ENCODE measurements at places on chromosomes 11 and 22.

DNA sequence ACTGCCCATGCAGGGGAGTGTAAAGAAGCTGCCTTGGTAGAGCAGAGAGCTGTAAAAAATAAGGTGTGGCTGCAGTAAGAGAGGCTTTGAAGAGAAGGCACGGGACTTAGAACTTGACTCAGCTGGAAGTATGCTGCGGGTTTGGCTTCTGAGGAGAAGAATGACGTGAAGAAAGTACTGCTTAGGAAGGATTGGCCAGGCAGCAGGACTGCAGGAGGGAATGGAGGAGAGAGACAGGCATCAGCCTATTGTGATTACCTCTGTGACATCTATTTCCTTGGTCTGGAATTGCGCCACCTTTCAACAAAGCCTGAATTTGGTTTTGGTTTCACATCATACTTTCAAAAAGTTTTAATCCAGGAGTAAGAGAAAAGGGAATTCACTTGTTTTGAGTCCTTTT is 22.5 kb downstream of the PRRG4 start:
- no peak for DNase-seq

DNA sequence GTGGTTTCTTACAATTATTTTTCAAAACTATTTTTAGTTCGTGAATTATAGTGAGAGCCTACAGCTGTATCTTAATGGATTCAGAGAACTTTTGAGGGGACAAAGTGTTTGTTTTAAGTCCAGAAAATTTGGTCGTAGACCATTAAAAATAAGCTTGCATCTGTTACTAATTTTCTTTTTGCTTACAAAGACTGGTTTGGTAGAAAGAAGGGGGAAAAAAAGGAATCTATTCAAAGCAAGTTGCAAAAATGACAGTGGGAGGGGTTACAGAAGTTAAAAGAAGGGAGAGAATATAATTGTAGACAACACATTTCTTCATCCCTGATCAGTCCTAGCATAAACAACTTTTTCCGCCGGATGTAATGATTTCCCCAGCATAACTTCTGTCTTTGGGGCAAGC is 72.1 kb downstream of the AMOTL1 start:
- no peak for DNase-seq

GRCh38 chr22:22098457-22099193 is 116.0 kb upstream of the TOP3B start:
- no peak for DNase-seq

GRCh38 chr11:125463590-125464269 is 32.3 kb downstream of the FEZ1 start:
- DNase-seq, result no peak

- DNase-seq, result no peak
These were observed 55.4 kb upstream of the CYP2D6 start for GRCh38 chr22:42185915-42186439.

- no peak for DNase-seq
These were observed 34.4 kb downstream of the MPPED1 start for GRCh38 chr22:43446037-43446803.

GRCh38 chr11:128653801-128654231 is 40.1 kb upstream of the FLI1 start:
- DNase-seq, result no peak

DNA sequence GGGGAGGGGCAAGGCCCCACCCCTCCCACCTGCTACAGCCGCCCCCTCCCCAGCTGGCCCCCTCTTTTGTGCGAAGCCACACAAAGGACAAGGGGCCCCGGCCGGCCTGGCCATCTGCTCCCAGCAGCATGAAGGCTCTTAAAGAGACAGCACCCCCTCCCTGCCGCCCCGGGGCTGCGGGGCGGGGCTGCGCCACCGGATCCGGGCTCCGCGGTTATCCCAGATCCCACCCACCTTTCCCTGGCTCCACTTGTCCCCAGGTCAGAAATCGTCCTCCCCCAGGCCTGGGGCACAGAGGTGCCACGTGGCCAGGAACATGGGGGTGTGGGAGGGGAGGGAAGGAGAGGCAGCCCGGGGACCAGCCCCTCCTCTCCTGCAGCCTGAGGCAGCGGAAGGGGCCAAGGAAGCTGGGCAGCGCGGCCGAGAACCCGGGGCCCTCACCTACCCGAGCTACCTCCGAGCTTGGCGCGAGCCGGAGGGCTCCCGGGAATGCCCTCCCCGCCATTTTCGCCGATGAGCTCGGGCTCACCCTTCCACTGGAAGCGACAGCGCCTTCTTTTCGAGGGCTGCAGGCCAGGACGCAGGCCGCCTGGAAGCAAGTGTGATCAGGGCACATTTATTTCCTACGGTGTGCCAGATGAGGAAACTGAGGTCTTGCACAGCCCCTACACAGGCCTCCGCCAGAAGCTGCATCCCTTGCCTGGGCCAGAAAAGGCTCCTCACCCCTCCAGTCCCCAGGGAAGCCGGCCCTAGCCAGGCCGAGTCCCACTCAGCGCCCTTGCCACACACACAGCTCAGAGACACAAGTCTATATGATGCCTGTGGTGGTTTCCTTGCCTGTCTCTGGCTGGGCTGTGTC is 2.5 kb upstream of the RCOR2 start:
- DNase-seq, result peak; percentile 60

- DNase-seq, result no peak
These were observed 96.5 kb downstream of the NXPE2 start for GRCh38 chr11:114774599-114775361.

DNA sequence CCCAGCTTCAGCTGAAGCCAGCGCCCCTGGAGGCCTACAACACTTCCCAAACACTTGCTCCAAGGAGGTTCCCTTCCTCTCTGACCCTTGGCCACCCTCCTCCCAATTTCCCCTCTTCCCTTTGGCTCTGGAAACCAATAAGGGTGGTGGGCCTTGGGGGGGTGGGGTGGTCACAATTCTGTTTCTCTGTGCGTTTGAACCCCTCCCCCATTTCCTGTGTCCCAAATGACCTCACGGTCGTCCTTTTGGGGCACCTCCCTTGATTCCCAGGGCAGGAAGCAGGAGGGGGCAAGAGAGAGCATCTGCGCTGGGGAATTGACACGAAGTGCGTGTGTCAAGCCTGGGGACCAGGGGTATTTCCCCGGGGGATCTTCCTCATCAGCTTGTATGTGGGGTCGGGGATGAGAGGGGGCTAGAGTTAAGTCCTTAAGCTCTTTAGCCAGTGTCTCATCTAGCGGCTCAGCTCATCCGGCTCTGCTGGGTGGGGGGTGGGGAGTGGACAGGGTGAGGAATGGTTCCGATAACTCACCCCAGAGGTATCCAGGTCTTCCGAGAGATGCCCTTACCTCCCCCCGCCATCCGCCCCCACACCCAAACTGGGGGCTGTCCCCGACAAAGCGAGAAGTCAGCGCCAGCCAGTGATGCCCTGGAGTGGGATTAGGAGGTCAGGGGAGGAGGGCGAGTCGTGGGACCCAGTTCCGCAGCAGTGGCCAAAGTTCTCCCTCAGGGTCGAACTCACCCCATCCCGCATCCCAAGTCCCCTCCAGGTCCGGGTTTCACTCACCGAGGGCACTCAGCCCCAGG is 587 bp downstream of the ESAM start:
- DNase-seq, result no peak

- DNase-seq, result no peak
These were observed 506.1 kb downstream of the MIAT start for GRCh38 chr22:27163162-27164137.

DNA sequence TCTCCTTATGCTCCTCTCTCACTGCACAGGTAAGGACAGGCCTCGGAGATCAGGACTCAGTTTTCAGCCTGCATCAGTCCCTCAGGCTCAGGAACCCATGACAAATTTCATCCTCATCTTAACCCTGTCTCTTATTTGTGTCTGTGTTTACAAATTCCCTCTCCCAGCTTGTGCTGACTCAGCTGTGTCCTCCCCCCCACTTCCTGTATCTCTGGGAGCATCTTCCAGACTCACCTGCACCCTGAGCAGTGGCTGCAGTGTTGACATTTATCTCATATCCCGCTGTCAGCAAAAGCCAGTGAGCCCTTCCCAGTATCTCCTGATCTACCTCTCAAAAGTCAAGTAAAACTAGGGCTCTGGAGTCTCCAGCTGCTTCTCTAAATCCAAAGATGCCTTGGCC is 65.6 kb upstream of the VPREB1 start:
- DNase-seq, result no peak

DNA sequence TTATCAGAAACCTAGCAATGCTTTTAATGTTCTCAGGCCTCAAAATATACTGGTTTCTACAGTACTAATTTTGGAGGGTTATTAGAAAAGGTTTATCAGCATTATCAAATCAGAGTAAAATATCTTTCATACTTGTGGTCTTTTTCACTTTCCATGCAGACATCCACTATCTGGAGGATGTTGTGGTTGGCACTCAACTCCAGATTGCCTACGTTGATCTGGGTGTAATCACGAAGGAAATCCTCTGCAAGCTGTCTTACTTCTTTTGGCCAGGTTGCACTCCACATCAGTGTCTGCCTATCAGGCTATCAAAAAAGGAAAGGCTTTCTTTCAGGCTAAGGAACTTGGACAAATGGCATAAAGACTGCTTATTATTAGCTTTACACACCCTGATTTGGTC is 11.6 kb downstream of the DDX17 start:
- no peak for DNase-seq

DNA sequence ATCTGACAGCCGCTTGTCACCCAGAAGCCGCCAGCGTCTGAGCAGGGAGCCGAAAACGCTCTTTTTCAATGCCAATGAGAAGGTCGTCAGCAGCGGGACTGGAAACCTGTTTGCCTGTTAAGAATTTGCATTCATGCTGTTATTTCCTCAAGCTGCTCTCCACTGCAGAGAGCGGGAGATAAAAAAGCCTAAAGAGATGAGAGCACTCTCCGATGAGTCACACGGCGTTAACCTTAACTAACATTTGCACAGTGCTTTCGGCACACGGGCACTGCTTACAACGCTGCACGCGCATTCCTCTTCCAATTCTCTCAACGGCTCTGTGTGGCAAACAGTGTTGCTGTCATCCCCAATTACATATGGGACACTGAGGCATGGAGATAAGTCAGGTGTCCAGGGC is 40.0 kb upstream of the RTL6 start:
- no peak for DNase-seq
